CD4-positive, alpha-beta T cell treated with Interleukin-4 for 1 hour (primary cell): ENCODE measurements at places on chromosomes 2 and 18.
A peak's percentile ranks its signal among the peaks of the same experiment; 100 is the strongest.

DNA sequence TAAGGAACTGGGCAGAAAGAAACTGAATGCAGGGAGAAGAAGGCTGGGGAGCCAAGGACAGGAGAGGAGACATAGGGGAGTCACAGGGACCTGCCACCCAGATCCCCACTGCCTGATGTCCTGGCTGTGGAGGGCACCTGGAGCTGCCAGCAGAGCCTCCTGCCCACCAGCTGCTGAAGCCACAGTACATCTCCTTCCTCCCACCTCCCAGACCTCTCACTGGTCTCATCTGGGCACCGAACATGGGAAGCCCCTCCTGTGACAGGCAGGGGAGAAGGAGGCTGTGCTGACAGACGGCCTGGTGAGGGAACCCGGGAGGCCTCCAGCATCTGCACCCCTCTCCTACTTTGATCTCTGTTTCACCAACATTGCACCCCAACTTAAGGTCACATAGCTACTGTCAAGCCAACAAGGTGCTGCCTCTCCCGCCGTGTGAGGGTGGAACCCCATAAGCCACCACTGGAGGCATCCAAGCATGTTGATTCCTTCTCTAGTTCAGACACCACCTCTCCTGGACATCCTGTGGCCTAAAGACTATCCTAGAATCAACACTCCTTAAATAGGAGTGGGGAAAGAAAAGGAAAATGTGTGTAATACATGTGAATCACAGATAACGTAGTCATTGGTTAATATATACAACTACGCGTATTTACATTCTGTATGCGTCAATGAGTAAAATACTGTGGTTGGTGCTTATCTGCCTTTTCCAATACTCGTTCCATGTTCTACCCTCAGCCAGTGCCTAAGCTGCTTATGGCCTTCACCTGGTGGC lies 3.5 kb upstream of the RNPEPL1 start:
- DNase-seq: no peak

DNA sequence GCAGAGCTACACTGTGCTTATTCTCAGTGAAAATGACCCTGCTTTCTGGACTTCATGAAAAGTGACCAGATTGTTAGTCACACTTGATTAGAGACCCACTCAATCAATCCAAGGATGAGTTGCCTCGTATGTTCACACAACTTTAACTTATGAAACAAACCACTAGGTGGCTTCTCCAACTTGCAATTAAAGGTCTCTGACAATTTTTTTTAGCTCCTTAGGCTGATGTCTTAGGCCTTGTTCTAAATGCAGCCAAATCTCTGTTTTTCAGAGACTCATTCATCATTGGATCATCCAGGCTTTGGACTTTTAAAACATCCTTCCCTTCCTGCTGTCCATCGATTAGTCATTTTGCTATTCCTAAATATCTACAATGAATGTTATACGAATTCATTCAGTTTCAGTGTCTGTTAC lies 63.4 kb downstream of the MREG start:
- no peak for DNase-seq

- no peak for DNase-seq
Measured at GRCh38 chr18:49178736-49179135, 228.0 kb upstream of the SMAD7 start.

- DNase-seq: no peak
Measured at GRCh38 chr2:120461092-120461491, 115.2 kb downstream of the INHBB start.

DNA sequence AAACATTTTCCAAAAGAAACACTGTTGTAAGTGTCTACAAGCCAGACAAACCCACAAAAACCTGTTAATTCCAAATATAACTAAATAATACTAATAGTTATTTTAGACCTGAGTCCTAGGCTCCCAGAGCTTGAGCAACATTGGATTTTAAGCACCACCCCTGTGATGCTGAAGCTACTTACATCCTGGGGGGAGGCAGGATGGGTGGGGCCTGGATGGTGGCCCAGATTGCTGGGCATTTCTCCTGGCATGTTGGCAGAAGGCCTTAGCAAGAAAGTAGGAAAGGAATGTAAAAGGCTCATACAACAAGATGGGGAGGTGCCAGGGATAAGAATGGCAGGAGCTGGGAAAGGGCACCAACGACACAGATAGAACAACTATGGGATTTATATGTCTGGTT lies 50.7 kb upstream of the OTX1 start:
- DNase-seq: no peak

DNA sequence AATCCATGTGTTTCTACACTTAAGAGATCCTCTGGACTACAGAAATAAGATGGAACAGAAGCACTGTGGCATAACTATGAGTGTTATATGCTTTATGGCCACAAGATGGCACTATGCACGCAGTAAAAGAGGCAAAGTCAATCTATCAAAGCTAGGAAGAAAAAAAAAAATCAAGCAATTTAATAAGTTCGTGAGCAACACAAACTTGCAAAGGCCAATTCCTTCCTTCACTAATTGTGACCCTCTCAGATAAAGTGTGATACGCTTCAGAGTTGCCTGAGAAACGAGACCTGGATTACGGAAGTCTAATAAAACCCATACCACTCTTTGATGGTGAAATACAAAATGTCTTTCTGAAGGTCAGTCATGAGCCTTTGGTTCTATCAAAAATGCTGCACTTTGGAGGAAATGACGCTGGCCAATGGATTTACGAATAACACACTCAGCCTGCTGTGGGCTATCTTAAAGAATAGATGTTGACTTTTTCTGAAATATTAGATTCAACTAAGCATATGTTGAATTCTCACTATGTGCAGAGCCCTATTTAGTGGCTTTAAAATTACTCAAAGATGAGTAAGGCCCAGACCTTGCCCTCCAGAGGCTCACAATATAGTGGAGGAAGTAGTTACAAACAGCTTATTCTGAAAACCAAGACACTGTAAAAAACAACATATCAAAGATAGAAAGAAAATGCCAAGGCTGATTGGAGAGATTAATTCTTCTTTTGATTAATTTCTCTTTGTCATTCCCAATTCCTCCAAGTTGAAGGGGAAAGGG lies 35.5 kb upstream of the TTR start:
- peak; percentile 34 for DNase-seq

GRCh38 chr2:8684540-8684877 lies 2.7 kb downstream of the ID2 start:
- peak; percentile 39 for DNase-seq

- DNase-seq: no peak
Measured at GRCh38 chr2:181674461-181674860, 5.9 kb downstream of the NEUROD1 start.

DNA sequence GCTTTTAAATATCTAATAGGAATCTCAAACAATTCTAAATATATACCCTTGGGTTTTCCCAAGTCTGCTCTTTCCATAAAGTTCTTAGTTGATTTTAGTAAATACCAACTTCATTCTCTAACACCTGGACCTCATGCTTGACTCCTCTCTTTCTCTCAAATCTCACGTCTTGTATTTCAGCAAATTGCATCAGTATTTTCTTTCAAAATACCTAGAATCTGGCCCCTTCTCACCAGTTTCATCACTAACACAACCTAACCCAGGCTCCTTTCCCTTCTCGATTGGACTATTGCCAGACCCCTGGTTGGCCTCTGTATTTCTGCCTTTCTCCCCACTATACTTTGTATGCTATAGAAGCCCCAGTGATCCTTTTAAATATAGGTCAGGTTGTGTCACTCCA lies 23.0 kb upstream of the FAM171B start:
- DNase-seq: no peak

GRCh38 chr2:172677363-172677762 lies 58.3 kb upstream of the RAPGEF4 start:
- no peak for DNase-seq

DNA sequence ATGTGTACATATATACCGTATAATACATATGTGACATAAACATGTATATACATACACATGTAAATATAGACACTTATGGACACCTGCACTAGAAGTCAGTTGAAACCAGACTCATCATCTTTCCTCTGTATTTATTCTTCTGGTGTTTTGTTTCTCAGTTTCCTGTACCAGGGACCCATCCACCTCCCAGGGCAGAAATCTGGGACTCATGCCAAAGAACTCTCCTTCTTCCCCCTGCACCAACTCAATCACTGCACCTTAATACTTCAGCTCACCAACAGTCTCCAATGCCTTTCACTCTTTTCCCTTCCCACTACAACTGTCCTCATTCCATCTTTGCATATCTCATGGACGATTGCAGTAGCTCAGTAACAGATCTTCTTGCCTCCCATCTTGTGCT lies 428.0 kb downstream of the FBXO15 start:
- no peak for DNase-seq

DNA sequence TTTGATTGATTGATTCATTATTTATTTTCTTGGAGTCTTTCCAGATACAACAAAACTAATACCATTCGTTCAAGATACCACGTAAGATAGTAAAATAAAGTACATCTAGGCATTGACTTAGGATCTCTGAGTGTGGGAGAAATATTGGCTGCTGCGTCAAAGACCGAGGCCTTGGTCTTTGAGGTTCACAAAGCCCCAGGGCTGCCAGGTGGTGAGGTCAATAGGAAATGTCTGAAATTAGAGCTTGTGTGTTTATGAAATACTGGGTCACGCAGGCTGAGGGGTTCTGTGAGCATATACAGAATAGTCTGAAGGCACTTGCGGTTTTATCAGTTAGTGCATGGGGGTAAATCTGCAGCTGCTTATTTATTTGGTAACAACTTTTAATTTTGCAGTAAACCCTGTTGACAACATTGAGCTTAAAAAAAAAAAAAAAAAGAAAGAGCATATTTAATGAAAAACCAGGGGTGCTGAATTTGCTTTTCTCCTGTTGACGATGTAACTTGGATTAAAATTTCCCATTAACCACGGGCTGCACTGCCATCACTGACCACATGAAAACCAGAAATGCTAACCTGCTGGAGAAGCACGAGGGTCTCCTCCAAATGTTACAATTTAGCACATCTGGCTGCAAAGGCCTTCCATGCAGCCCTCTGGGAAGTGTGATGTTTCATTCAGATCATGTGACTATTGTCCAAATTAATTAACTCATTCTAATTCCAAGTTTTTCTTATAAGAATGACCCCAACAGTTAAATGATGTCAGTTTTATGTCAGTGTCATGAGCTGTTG lies 27.1 kb upstream of the SERPINB12 start:
- DNase-seq: no peak

DNA sequence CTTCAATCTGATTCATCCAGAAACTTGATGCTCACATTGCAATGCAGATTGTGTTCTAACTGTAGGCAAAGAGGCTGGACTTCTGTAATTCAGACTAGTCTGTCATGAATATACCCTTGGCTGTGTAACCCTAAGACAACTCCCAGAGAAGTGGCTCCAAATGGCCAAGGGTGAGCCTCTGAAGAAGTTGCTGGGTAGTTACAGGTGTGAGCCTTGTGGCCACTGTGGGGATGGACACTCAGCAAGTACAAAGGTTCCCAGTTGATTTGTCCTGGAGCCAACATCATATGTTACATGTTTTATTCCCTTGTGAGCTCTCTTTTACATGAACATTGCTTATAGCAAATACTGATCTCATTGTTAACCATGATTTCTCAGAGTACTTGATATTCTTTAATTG lies 94.8 kb upstream of the KCNJ3 start:
- DNase-seq: no peak

DNA sequence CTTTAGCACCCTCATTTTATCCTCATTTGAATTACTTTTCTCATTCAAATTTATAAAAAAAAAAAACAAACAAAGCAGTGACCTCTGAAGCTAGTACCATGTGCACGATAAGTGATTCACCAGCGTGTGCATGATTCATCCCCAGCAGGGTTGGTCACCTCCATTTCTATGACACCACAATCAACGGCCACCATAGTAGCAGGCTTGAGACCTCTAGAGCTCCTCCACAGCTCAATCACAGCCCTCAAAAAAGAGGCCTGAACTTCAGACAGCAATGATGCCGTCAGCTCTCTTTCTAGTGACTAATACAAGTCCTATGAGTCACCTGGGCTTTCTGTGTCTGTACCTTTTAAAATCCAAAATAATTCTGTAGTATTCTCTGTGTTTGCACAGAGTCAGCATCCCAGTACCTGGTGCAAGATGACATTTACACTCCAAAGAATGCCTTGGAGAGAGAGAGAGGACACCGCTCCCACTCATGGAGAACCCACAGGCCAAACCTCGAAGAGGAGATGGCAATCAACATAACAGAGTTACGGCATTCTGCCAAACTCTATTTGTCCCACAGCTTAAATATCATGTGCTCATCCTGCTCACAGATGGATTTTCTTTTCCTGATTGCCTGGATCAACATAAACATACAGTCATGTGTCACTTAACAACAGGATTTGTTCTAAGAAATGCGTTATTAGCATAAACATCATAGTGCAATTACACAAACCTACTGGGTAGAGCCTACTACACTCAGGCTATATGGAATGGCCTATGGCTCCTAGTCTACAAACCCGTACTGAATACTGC lies 58.7 kb downstream of the L3MBTL4 start:
- no peak for DNase-seq

- DNase-seq: no peak
Measured at GRCh38 chr2:48417856-48418838, 111.8 kb upstream of the STON1 start.

- DNase-seq: no peak
Measured at GRCh38 chr2:25014631-25015030, 27.2 kb upstream of the EFR3B start.

GRCh38 chr2:138030459-138030858 lies 66.2 kb downstream of the HNMT start:
- no peak for DNase-seq

GRCh38 chr2:192357217-192357616 lies 162.5 kb upstream of the TMEFF2 start:
- no peak for DNase-seq

GRCh38 chr2:100237770-100238169 lies 84.5 kb downstream of the LONRF2 start:
- DNase-seq: no peak

DNA sequence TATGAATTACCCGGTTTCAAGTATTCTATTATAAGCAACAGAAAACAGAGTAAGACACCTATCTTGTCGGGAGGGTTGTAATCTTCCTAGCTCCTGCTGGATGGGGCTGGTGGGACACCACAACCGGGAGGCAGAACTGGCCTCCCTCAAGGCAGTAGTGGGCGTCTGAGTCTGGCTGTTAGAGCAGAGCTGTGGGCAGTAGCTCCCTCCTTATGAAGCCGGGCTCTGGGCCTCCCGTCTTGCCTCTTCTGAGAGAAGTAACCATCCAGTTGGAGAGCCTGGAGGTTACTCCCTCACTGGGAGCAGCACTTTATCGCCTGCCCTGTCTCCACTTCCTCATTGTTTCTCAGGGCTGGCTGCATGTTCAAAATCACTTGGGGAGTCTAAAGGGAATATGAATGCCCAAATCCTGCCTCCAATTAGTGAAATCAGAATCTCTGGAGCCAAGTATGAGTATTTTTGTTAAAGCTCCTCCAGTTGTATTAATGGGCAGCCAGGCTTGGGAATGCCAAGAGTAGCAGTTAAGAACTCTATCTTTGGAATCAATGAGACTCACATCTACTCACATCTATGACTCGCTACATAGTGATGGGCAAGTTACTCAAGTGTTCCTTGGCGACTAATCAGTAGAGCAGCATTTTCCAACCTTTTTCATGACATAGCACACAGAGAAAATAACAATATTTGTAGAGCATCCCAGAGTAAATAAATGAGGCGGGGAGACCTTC lies 27.3 kb upstream of the NRP2 start:
- DNase-seq: no peak

DNA sequence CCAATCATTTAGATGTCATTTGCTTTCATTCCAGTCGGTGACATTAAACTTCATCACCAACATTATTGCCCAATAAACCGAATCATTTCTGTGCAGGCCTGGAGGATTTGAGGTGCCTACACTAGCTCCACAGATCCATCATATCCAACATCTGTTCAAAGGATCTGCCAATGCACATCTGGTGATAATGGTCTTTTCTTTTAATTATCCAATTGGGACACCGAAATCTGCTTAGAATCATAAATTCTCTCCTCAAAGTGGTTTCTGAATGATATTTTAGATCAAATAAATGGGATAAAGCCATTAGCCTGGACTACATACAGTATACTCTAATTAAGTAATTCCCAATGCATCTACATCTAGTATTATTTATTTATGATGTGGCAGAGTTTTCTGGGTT lies 85.6 kb downstream of the ABCA12 start:
- DNase-seq: no peak
